ENCODE measurements at places on chromosomes 2 and 18. TPM values are rescaled to one million over a fixed set of nuclear protein-coding genes. Genes with fewer than 3 reads are reported as not detected.

DNA sequence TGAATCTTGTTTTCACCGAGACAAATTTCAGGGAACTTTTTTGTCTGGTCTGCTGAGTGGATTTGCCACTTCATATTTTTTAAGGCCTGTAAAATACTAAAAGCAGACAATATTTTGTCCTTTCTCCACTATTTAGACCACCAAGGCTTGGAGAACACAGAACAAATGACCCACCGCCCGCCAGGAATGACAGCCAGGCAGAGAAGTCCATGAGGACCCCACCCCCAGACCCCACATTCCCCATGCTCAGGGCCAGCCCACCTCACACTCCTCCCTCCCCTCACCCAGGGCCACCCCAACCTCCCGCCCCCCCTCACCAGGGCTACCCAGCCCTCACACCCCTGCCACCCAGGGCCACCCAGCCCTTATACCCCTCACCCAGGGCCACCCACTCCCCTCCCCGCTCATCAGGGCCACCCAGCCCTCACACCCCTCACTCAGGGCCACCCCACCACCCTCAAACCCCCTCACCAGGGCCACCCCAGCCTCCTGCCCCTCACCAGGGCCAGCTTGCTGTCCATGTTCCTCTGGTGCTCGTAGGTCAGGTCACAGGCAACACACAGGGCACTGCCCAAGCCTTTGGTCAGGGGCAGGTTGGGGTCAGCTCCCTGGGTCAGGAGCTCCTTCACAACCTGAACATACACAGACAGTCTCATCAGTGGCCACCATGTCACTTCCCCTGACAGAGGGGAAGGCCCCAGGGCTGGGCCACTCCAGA lies 50.6 kb downstream of the ANKMY1 start:
- no peaks in the 10 kb centered on the region for H3K4me1 ChIP-seq
- no peaks in the 10 kb centered on the region for H3K36me3 ChIP-seq
- no peak overlapping the region for H3K4me3 ChIP-seq
- peak; percentile 6 for DNase-seq
- H3K27ac ChIP-seq = no peak overlapping the region

DNA sequence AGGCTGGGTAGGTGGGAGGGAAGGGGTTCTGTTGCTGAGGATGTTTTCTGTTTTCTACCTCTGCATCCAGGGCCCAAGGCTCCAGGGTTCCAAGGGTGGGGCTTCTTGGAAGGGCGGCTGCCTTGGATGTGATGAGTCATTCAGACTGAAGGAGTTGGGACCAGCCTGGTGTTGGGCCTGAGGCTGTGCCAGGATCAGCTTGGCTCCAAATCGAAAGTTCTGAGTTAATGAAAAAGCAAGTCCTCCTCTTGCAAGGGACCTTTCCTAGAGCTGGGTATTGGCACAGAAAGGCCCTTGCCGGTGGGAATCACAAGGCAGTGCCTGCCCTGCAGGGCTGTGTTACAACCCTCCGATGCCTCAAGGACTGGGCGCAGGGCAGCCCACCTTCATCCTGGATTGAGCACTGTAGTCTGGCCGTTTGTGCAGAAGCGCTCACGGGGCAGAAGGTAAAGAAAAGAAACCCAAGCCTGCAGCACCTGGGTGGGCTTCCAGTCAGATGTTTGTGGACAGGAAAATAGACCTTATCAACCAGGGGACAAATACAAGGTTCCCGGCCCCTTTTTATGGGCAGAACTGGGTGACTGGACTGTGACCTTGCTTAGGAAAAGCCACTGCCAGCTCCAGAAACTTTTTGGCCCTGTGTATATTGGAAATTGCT lies 52.5 kb upstream of the MCFD2 start:
- H3K27ac ChIP-seq = peak overlapping the region; percentile 89
- no peaks in the 10 kb centered on the region for H3K36me3 ChIP-seq
- peaks cover 34% of the 10 kb centered on the region for H3K4me1 ChIP-seq

DNA sequence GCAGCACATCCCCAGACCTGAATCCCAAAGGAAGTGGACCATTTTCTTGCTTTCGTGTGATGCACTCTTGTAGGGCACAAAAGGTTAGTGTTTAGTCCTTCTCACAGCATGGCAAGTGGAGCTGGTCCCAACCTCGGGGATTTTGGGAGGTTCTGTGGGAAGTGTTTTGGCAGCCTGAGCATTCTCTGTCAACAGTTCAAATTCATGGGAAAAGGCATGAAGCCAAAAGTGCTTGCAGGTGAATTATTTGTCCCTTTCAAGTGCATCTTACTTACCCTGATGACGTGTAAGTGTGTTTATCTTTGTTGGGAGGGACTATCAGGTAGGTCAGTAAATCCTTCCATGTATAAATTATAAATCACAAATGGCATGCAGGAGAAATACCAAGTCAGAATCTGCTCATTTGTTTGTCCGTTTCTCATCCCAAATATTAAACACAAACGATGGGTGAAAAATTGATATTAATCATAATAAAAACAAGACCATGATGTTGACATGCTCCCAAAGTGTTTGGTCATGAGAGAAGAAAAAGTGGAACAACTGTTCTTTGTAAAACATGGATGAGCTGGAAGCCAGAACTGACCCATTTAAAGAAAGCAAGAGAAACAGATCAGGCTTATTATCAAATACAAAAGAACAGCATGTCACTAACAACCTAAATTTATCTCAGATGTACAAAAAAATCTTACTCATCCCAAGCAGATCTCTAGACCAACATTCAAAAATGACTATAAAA lies 57.6 kb downstream of the EPHA4 start:
- no peak overlapping the region for H3K27ac ChIP-seq
- no peak overlapping the region for H3K4me3 ChIP-seq
- no peaks in the 10 kb centered on the region for H3K27me3 ChIP-seq
- H3K36me3 ChIP-seq = no peaks in the 10 kb centered on the region

GRCh38 chr18:75544051-75544481 lies 116.6 kb upstream of the SMIM21 start:
- H3K27me3 ChIP-seq = no peaks in the 10 kb centered on the region
- no peak overlapping the region for H3K4me3 ChIP-seq
- H3K4me1 ChIP-seq = no peaks in the 10 kb centered on the region
- no peak overlapping the region for H3K27ac ChIP-seq
- H3K36me3 ChIP-seq = no peaks in the 10 kb centered on the region

DNA sequence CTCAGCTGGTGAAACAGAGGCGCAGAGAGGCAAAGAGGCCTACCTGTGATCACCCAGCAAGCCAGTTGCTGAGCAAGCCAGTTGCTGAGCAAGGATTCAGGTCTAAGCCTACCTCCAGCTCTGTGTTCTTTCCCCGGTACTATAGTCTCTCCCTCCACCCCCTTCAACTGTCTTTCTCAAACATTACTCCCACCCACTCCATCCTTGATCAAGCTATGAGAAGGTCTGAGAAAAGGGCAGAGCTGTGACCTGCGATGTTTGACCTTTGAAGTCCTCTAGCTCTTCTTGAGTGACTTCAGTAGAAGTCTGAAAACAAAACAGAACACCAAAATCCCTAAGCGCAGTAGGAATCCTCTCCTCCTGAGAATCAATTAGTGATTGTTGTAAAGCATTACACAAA lies 665.2 kb upstream of the ID2 start:
- no peaks in the 10 kb centered on the region for H3K36me3 ChIP-seq
- no peak overlapping the region for H3K4me3 ChIP-seq
- no peak overlapping the region for H3K27ac ChIP-seq

DNA sequence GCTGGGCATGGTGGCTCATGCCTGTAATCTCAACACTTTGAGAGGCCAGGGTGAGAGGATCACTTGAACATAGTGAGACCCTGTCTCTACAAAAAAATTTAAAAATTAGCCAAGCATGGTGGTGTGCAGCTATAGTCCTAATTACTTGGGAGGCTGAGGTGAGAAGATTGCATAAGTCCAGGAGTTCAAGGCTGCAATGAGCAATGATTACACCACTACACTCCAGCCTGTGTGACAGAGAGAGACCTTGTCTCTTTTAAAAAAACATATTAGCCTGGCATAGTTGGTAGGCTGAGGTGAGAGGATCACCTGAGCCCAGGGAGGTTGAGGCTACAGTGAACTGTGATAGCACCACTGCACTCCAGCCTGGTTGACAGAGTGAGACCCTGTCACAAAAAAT lies 13.7 kb downstream of the TRAPPC8 start:
- H3K4me1 ChIP-seq = no peaks in the 10 kb centered on the region
- DNase-seq = no peak
- no peak overlapping the region for H3K27ac ChIP-seq
- no peaks in the 10 kb centered on the region for H3K36me3 ChIP-seq
- no peaks in the 10 kb centered on the region for H3K27me3 ChIP-seq
- H3K4me3 ChIP-seq = no peak overlapping the region

GRCh38 chr2:27074738-27075565 lies 3.5 kb upstream of the EMILIN1 start:
- H3K4me1 ChIP-seq = peaks cover 9% of the 10 kb centered on the region
- H3K27ac ChIP-seq = peak overlapping the region; percentile 40
- H3K27me3 ChIP-seq = no peaks in the 10 kb centered on the region
- DNase-seq = no peak
- H3K4me3 ChIP-seq = no peak overlapping the region

DNA sequence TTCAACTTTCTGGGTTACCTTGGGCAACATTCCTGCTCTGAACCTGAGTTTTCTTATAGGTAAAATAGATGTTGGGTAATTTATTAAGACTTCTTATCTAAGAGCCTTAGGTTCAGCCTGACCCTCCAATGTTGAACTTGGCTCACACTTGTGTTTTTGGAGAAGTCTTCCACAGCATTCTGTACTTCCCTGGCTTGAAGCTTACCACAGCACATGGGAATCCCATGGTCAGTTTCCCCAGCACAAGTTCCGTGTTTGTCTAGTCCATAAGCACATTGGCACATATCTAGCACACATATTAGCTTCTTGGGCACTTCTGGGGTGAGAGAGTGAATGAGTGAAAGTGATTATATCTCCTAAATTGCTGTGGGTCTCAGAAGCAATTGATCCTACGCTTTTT lies 782.5 kb upstream of the HS6ST1 start:
- no peaks in the 10 kb centered on the region for H3K27me3 ChIP-seq
- no peak for DNase-seq
- H3K4me3 ChIP-seq = no peak overlapping the region
- no peaks in the 10 kb centered on the region for H3K36me3 ChIP-seq
- no peak overlapping the region for H3K27ac ChIP-seq
- H3K4me1 ChIP-seq = no peaks in the 10 kb centered on the region

- H3K36me3 ChIP-seq = no peaks in the 10 kb centered on the region
- H3K27ac ChIP-seq = no peak overlapping the region
- no peaks in the 10 kb centered on the region for H3K27me3 ChIP-seq
- no peaks in the 10 kb centered on the region for H3K4me1 ChIP-seq
- no peak for DNase-seq
Measured at GRCh38 chr2:119809339-119810048, 49.8 kb downstream of the PTPN4 start.

UCN gene
- total RNA-seq = 4.6 TPM

DNA sequence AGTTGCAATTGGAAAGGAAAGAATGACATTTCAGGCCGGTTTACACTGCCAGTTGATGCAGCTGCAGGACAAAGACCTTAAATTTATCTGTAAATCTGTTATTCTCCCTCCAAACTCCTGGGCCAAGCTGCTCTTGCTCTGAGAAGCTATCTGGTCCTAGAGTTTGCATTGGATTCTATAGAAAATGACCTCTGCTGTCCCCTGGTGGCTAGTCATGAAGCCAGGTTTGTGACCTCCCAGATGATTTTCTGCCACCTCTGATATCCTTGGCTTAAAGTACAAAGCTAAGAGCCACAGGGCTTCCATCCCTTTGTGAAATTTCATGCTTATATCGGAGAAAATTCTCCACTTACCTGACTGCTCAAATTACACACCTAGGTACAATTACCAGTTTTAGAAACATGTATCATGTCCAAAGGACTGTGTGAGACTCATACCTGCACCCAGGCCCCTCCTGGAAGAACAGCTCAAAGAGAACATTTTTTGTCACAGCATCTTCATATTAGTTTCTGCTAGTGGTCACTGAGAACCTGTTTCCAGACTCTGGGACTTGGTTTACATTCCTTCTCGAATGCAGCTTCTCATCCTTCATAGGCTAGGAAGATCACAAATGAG lies 28.9 kb upstream of the IER3IP1 start:
- no peaks in the 10 kb centered on the region for H3K36me3 ChIP-seq
- H3K4me3 ChIP-seq = no peak overlapping the region
- no peaks in the 10 kb centered on the region for H3K27me3 ChIP-seq
- H3K27ac ChIP-seq = no peak overlapping the region
- H3K4me1 ChIP-seq = no peaks in the 10 kb centered on the region

CYP27A1 gene
- 25.6 TPM for total RNA-seq

DNA sequence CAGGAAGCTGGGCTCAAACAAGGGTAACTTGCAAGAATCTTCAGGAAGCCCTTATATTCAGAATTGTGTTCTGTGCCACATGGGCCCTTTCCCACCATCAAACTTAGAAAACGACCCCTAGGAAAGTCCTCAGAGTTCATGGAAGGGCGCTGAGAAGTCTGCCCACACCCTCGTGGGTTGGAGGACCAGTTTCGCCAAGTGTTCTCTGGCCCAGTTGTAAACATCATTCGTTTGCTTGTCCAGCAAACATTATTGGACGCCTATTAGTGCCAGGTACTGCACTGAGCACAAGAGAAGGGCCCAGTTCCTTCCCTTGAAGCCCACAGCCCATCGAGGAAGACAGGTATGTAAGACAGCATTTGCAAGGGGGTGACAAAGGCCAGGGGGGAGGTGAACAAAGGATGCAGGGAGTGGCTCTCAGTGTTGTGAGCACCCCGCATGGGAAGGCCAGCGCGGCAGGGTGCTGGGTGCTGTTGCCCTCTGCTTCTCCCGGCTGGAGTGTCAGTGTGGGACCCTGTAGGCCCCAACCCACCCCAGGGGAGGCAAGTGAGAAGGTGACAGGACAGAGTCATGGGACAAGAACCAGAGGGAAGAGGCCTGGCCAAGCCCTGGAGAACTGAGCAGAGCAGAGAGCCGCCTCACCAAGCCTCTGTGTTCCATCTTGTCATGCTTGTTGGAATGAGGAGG lies 60.2 kb upstream of the ALPP start:
- no peak for DNase-seq
- no peaks in the 10 kb centered on the region for H3K36me3 ChIP-seq
- no peak overlapping the region for H3K4me3 ChIP-seq
- no peaks in the 10 kb centered on the region for H3K27me3 ChIP-seq
- peaks cover 25% of the 10 kb centered on the region for H3K4me1 ChIP-seq

TNFRSF11A gene
- 4.6 TPM for total RNA-seq

DNA sequence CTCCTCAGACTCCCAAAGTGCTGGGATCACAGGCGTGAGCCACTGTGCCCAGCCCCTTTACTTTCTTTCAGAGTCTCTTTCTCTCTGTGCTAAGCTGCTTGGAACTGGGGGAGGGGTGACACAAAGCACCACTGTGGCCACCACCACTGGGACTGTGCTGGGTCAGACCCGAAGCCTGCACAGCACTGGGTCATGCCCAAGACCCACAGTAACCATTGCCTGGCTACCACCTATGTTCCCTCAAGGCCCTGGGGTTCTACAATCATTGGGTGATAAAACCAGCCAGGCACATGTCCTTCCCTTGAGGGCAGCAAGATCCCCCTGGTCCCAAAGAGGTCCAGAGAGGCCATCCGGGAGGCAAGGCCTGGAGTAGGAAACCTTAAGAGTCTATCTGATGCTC lies 9.1 kb upstream of the CAB39 start:
- no peak overlapping the region for H3K27ac ChIP-seq
- no peak overlapping the region for H3K4me3 ChIP-seq
- DNase-seq = no peak
- no peaks in the 10 kb centered on the region for H3K36me3 ChIP-seq
- no peaks in the 10 kb centered on the region for H3K4me1 ChIP-seq

CCDC141 gene
- total RNA-seq = 2.2 TPM

PSTPIP2 gene
- 6.4 TPM for total RNA-seq

Data from breast epithelium (tissue), 4 donors.